ENCODE measurements at places on chromosomes 5 and 9. TPM values are rescaled to one million over a fixed set of nuclear protein-coding genes. Genes with fewer than 3 reads are reported as not detected.

GRCh38 chr5:163424836-163425235 lies 12.6 kb upstream of the CCNG1 start:
- DNase-seq, result no peak

GRCh38 chr5:172223901-172224873 lies 30.2 kb downstream of the EFCAB9 start:
- DNase-seq, result no peak

GRCh38 chr5:127564002-127564769 lies 46.7 kb downstream of the PRRC1 start:
- DNase-seq, result peak; percentile 76

GRCh38 chr5:81924442-81924841 lies 47.4 kb upstream of the ATG10 start:
- no peak for DNase-seq

- DNase-seq, result no peak
Measured at GRCh38 chr9:130640681-130641080, 23.7 kb upstream of the PRDM12 start.

DNA sequence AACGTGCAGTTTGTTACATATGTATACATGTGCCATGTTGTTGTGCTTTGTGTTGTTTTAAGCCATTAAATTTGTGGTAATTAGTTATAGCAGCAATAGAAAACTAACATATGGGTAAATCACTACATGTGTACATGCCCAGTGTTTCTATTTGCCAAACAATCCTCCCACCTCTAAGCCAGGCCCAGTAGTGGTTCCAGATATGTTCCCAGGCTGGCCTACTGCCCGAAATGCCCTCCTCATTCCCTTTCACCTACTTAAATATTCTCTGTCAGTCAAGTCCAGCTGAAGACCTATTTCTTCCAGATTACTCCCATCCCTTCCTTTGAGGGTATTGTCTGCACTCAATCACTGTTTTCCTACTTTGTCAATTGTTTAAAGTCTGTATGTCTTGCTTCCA lies 24.1 kb upstream of the AGGF1 start:
- no peak for DNase-seq

Gene GPR150
- polyA plus RNA-seq, result not detected

Gene TIMD4
- 0.95 TPM for polyA plus RNA-seq

DNA sequence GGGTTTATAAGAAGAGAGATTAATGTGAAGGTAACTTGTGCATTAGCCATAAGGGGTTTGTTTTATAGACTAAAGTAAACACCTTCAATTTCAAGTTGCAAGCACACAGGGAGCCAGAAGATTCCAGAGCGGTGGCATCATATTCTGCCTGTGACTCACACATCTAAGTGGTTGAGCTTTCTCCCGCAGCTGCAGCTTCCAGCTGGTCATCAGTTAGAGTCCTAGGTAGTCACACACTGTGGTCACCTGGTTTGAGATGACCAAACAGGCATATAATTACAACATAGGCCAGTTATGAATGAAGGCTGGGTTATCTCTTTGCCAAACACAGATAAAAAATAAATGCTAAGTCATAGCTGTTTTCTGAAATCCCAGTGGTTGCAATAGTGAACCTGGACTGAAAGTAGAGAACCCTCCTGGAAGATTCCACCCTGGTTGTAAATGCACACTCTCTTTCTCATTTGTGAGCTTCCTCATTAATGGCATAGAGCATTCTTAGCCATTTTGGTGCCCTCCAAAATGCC lies 171.3 kb downstream of the GDNF start:
- DNase-seq, result no peak

DNA sequence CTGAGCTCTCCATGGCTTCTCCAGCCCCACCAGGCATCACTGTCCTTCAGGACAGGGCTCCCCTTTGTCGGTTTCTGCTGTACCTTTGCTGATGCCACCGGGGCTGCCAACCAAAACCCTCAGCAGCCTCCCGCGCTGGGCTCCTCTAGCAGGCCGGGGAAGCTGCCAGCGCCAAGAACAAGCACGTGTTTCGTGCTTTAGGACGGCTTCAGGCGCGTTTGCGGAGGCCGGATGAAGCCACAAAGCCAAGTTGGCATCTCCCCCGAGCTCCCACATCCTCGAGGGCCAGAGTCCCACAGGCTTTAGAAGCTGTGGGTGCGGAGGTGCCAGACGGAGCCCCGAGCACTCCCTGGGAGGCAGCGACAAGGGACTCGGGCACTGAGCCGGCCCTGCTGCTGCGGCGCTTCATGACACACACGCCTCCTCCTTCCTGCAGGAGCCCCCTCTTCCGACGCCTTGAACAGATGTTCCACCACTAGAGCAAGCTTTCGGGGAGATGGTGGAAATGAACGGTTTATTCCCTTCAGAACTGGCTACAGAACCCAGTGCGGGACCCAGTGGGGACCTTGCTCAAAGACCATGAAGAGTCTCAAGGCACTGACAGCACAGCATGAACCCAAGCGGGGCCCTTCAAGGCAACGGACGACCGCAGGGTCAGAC lies 36.7 kb downstream of the SARDH start:
- DNase-seq, result no peak

GRCh38 chr5:34849253-34849652 lies 10.3 kb downstream of the TTC23L start:
- no peak for DNase-seq

DNA sequence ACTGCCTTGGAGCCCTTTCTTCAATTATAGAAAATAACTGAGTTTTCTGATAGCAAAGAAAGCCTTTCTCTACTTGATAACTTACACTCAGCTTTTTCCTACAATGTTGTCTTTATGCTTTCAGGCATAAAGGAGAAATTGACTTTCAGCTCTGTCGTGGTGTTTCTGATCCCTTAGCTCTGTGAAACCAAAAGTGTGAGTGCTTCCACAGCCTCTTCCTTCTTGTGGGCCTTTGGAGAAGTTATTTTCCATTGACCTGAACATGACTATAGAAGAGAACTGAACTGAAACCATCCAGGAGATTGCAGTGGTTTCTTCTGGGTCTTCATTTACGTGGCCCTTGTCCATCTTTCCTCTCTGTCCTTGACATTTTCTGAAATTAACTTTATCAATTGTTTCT lies 59.5 kb upstream of the EQTN start:
- no peak for DNase-seq

Gene IL9
- not detected for polyA plus RNA-seq

Gene FCN2
- 0.68 TPM for polyA plus RNA-seq

DNA sequence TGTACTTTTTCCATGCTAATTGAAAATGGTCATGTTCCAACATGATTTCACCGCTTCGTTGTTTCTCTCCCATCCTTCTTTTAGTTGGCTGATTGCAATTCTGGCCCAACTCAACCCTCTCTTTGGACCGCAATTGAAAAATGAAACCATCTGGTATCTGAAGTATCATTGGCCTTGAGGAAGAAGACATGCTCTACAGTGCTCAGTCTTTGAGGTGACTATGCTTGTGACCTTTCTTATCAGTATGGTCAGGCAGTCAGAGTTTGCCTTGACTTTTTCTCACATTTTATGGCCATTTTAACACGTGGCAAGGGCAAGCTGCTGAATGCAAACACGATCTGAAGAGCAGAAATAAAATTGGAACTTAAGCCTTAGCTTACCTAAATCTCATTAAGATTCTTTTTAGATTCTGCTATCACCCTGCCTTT lies 36.0 kb upstream of the CREBRF start:
- DNase-seq, result no peak

GRCh38 chr5:108606185-108606584 lies 141.5 kb upstream of the FER start:
- no peak for DNase-seq

Gene SLC6A18
- 2.5 TPM for polyA plus RNA-seq

GRCh38 chr5:54315736-54316528 lies 5.6 kb upstream of the ARL15 start:
- DNase-seq, result no peak

GRCh38 chr9:5800969-5801738 lies 31.8 kb downstream of the ERMP1 start:
- DNase-seq, result no peak

All from renal pelvis (tissue), 12 donors.